ENCODE measurements at places on chromosomes 4 and X.

- DNase-seq, result no peak
Observed at GRCh38 chr4:153434190-153434589, 32.0 kb upstream of the TMEM131L start.

DNA sequence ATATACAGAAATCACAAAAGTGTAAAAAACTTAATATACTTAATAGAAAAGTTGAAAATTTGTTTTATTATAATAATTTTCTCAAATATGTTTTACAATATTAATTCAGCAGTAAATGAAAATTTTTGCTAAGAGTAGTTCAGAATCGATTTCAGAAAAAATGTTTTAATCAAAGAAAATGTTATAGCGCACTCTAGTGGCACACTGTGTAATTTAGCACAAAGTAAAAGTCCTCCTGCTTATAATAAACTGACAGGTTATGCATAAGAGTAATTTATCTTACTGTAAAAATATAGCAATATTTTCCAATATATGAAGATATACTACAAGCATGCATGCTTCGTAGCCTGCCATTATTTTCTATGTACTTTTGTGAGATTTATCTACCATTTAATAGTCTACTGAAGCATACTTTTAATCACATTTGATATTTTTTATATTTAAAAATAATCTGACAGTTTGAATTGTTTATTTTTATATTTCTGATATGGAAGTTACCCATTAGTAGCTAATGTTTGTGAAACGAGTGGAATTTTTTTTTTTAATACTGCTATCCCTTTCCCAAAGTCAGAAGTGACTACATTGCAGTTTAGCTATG lies 217.9 kb upstream of the KLHL4 start:
- DNase-seq, result peak; percentile 25

DNA sequence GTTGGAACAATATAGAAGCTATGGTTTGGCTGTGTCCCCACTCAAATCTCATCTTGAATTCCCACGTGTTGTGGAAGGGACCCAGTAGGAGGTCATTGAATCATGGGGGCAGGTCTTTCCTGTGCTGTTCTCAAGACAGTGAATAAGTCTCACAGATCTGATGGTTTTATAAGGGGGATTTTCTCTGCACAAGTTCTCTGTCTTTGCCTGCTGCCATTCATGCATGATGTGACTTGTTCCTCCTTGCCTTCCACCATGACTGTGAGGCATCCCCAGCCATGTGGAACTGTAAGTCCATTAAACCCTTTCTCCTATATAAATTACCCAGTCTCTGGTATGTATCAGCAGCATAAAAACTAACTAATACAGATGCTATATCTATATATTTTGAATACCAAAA lies 135.2 kb upstream of the EDNRA start:
- no peak for DNase-seq

DNA sequence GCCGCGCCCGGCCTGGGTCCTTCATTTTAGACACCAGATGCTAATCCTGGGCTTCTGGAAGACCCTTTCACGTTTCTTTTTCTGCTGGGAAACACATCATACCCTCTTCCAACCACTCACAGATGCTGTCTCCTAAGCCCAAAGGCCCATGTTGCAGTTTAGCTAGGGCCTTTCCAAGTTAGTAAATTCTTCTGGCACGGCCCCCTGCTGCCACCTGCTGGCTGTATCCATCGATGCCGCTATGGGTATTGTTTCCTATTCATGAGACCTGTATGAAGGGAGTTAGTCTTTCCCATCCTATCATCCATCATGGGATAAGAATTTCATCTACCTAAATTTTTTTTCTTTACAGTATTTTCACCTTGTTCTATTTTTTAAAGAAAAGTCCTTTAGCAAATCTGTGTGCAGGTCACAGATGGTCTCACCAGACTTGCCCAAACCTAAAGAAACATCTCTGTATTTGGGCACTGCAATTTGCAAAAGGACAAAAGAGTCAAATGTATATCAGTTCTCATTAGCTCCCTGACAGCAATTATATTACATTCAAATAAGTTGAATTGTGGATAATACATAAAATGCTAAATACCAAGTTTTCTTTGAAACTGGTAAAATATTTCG lies 37.8 kb upstream of the SLC9A7 start:
- DNase-seq, result peak; percentile 76

GRCh38 chrX:43559644-43560043 lies 96.5 kb upstream of the MAOA start:
- peak; percentile 59 for DNase-seq

DNA sequence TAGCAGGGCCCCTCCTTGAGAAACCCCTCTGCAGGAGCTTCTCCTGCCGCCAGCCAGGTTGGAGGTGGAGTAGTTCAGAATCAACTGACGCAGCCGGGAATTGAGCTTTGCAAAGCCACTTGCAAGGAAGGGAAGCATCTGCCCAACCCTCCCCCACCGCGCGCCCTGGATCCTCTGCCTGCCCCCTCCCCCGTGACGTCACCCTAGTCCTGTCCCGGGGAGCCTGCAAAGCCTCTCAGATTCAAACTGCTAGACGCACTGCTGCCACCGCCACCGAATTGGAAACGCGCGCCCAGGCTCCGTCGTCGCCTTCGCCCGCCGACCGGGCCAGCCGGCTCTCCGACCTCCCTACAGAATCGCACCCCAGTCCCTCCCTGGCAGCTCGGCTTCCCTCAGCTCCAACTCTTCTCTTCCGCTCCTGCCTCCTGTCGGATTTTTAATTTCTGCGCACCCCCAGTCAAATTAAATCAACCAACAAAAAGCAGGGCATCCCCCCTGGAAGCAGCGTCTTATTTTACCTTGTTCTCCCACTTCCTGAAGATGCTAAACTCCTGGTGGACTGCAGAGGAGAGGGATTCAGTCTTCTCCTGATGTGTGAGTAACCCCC lies 3.8 kb downstream of the SLITRK2 start:
- DNase-seq, result no peak

- no peak for DNase-seq
Observed at GRCh38 chr4:188971125-188971524, 831.9 kb downstream of the TRIML1 start.
